ENCODE measurements at places on chromosomes 12 and 14. TPM values are rescaled to one million over a fixed set of nuclear protein-coding genes. Genes with fewer than 3 reads are reported as not detected.

Gene SOX5
- total RNA-seq, result not detected

Gene ABCC9
- total RNA-seq, result 0.01 TPM

Gene DLGAP5
- total RNA-seq, result 33.9 TPM

Gene LHX5
- not detected for total RNA-seq

Gene ENDOU
- total RNA-seq, result not detected

Gene CD163L1
- total RNA-seq, result 0.52 TPM

Gene PRB2
- total RNA-seq, result not detected

Measured in A549 treated with CpdA at 1 μM for 4 hours (cell line).